ENCODE measurements at places on chromosomes 7 and 10.
A peak's percentile ranks its signal among the peaks of the same experiment; 100 is the strongest.

GRCh38 chr10:102358712-102359382 is 36.7 kb upstream of the NFKB2 start:
- DNase-seq, result no peak

- DNase-seq, result no peak
Observed at GRCh38 chr7:45159296-45159695, 1.7 kb downstream of the RAMP3 start.

GRCh38 chr10:96419351-96419750 is 60.5 kb upstream of the OPALIN start:
- no peak for DNase-seq

DNA sequence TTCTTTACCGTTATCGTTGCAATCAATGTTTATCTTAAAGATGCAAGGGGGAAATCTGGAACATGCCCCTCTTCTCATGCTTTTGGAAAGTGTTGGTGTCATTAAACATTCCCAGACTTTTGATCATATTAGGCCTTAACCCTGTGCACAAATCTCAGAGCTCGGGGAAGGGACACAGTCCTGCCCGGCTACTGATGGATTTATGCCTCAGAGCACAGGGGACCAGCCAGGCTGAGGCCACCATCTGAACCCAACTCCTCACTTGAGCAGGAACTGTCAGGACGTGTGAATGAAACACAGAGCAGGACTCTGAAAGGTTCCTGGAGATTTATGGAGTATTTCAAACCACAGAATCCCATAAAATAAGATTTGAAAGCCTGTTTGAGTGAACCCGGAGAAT is 132.0 kb upstream of the CXCL12 start:
- no peak for DNase-seq

DNA sequence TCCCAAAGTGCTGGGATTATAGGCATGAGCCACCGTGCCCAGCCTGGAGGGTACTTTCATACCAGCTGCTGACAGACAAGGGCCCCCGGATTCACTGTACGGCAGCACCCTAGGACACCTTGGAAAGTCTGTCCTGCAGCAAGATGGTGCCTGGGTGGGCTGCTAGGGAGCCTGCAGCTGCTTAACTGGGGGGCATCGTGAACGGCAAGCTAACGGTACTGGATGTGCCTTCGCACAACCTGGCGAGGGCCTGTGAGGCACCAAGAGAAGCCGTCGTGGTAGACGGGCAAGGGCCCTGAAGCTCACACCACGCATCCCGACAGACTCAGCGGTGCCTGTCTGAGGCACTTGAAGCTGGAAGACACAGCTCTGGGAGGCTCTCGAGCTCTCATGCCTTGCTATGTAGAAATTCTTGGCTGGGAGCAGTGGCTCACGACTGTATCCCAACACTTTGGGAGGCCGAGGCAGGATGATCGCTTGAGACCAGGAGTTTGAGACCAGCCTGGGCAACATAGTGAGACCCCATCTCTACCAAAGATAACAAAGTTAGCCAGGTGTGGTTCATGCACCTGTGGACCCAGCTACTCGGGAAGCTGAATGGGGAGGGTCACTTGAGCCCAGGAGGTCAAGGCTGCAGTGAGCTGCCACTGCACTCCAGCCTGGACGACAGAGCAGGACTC is 9.4 kb downstream of the BRAT1 start:
- no peak for DNase-seq

DNA sequence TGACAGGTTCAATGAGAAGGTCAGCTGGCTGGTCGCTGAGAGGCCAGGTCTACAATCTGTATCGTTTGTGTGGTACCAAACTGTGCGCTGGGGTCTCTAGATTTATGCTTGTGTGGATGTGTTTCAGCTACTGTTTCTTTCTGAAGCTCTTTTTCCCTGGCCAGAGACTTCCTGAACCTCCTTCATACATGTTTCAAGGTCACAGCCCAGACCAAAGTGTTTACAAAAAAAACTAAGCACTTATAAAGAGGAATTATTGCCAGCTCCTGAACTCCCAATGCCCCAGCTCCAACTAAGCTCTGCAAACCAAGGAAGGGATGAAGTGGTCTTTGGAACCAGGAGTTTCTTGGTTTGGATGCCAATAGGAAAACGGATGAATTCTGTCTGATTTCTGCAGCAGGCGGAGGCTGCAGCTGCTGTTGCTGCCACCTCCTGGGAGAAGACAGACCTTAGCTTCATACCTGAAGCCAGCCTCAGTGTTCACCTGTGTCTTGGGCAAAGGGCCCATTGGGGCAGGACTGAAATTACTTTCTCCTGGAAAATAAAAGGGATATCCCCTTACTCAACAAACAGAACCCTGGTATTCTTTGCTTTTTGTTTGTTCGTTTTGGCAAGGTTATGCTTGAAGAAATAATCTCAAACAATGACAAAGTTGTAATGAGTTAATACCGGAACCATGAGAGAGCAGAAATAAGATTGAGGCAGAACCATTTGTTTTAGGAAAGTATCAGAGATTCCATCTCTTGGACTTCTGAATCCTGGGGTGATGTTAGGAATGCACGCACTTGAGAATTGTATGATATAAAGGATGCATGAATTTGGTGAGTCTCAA is 24.6 kb upstream of the MKLN1 start:
- no peak for DNase-seq

- DNase-seq, result no peak
Observed at GRCh38 chr7:77561352-77561751, 24.3 kb downstream of the PTPN12 start.

- DNase-seq, result no peak
Observed at GRCh38 chr10:50624866-50625501, 1.2 kb upstream of the SGMS1 start.

DNA sequence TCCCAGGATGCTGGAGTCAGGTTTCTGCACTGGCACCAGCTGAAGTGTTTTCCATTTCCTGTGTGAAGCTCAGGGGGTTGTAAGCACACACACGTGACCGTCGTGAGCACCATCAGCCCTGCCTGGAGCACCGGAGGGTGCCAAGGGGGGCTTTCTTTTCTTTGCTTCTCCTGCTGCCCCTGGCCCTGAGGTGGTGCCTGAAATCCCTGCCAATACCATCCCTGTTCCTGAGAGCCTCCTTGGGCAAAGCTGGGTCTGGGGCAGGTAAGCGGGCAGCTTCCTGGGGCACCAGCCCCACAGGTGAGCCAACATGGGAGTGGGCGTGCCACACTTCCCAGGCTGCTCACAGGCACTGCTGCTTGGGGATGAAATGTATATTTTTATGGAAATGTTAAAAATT is 593.6 kb downstream of the DNAJB6 start:
- DNase-seq, result peak; percentile 48

GRCh38 chr7:122014697-122015096 is 129.4 kb downstream of the AASS start:
- DNase-seq, result no peak

DNA sequence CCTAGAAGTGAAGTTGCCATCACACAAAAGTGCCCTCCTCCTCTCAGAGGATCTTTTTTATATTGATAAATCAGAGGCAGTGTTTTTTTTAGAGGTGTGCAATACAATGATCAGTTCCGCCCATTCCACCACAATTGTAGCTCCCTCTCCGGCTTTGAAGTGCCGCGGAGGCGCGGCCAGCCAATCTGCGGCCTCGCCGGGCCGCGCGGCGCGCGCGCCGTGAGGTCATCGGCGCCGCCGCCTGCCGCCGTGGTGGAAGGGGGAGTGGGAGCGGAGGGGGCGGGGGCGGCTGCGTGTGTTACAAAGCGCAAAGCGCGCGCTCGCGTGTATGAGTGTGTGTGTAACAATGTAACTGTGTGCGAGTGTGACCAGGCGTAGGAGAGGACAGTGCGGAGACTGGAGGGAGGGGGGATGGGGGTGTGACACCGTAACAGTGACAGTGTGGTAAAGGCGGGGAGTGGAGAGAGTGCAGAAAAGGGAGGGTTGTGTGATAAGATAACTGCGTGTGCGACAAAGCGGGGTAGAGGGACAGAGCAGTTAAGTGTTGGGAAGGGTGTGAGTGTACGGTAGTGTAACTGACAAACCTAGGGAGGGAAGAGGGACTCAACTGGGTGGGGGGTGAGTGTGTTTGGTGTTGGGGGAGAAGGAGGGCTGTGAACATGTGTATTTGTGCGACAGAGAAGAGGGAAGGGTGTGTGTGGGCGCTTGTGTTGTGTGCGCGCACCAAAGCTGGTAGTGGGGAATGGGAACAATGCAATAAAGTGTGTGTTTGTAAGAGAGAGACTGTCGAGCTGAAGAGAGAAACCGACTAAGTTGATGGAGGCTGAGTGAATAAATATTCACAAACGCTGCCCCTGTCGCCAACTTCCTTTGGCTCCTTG is at the start of gene SP8:
TSS of gene SP8 (minus strand) at position 108 of the 881 bp plus-strand sequence. CDS start at position 20, 88 bp downstream.
- peak; percentile 39 for DNase-seq

DNA sequence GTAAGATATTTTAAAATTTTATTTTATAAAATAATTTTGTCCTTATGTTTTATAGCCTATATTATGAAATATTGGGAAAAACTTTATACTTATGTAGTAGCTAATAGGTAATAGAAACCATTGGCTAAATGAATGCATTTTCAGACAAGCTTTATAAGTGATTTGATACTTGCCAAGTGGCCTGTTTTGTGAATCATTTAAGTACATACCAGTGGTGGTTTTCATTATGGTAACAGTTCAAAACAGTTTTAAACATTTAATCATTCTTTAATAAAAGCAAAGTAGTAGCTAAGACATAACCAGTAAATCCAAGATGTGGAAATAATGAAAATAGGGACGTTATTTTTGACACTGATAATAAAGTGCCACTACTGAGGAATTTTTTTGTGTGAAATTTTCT is 182.2 kb downstream of the PHF14 start:
- DNase-seq, result no peak

- no peak for DNase-seq
Observed at GRCh38 chr10:44858017-44858371, 53.1 kb upstream of the TMEM72 start.
